ENCODE measurements at places on chromosomes 6 and 20. TPM values are rescaled to one million over a fixed set of nuclear protein-coding genes. Genes with fewer than 3 reads are reported as not detected.

DNA sequence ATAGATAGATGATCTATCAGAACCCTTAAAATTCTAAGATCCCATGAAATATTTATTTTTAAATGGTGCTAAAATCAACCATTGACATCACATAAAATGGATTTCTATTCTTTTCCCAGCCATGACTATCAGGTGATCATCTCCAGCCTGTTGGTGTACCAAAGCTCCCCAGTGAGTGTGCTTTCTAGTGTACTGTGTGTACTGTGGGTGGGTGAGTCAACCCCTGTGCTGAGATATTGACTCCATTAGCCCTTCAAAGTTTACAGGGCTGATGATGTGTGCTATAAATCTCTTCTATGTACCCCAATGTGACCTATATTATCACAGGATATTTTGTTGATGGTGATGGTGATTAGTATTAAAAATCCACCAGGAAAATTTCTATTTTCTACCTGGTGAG is 344.6 kb downstream of the MMUT start:
- DNase-seq, result no peak
- H3K36me3 ChIP-seq, result no peaks in the 10 kb centered on the region
- no peaks in the 10 kb centered on the region for H3K27me3 ChIP-seq
- no peak overlapping the region for H3K27ac ChIP-seq

DNA sequence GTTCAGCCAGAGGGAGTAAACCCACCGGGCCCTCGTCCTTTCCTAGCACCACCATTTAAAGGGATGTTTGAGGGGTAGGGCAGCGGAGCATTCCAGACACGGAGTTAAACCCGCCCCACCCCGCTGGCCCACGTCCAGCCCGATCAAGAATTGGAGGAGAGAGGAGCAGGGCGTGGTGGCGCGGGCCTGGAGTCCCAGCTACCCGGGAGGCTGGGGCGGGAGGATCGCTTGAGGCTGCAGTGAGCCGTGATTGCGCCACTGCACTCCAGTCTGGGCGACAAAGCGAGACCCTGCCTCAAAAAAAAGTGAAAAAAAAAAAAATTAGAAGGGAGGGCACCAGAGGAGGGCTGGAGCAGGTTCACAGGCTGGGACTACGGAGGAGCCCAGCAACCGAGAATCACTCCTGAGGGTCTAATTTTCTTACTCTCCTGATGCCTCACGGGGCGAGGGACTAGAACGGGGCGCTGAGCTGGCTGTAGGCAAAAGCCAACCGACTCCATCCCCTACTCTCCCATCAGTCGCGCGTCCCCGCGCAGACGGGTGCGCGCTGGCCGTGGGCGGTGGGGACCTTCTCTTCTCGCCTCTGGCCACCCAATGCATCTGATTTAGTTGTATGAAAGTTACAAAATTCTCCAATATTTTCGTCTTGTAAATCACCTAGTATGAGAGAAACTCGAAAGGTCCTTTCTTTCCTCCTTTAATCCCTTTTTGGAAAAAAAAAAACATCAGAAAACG is 6.1 kb upstream of the HSPA1B start:
- H3K36me3 ChIP-seq, result no peaks in the 10 kb centered on the region
- H3K27me3 ChIP-seq, result no peaks in the 10 kb centered on the region
- H3K27ac ChIP-seq, result peak overlapping the region; percentile 85
- peaks cover 4% of the 10 kb centered on the region for H3K4me1 ChIP-seq
- DNase-seq, result peak; percentile 68

GRCh38 chr20:50663095-50663821 is 28.1 kb downstream of the RIPOR3 start:
- DNase-seq, result peak; percentile 46
- no peaks in the 10 kb centered on the region for H3K36me3 ChIP-seq
- no peaks in the 10 kb centered on the region for H3K27me3 ChIP-seq
- no peak overlapping the region for H3K4me3 ChIP-seq
- H3K4me1 ChIP-seq, result peaks cover 14% of the 10 kb centered on the region
- no peak overlapping the region for H3K27ac ChIP-seq

GRCh38 chr6:168526841-168527281 is 85.9 kb downstream of the SMOC2 start:
- H3K4me3 ChIP-seq, result no peak overlapping the region
- H3K4me1 ChIP-seq, result no peaks in the 10 kb centered on the region
- peak; percentile 75 for DNase-seq
- H3K27ac ChIP-seq, result no peak overlapping the region
- peaks cover 3% of the 10 kb centered on the region for H3K27me3 ChIP-seq
- H3K36me3 ChIP-seq, result no peaks in the 10 kb centered on the region

DNA sequence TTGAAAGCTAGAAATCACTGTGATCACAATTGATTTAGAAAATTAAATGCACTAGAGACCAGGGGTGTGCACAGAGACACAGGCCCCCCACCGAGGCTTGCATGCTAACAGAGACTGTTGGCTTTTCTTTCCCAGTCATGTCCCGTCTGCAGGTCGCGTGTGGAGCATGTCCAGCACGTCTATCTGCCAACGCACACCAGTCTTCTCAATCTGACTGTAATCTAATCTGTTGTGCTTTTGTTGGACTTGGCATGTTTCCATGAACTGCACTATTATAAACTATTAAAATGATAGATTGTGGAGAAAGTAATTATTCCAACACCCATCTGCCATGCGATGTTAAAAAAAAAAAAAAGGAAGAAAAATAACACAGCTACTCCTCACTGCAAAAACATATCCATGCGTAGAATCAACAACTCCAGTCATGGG is 17.7 kb downstream of the MYLIP start:
- no peak overlapping the region for H3K4me3 ChIP-seq
- H3K4me1 ChIP-seq, result no peaks in the 10 kb centered on the region
- no peak for DNase-seq
- H3K27ac ChIP-seq, result no peak overlapping the region

DNA sequence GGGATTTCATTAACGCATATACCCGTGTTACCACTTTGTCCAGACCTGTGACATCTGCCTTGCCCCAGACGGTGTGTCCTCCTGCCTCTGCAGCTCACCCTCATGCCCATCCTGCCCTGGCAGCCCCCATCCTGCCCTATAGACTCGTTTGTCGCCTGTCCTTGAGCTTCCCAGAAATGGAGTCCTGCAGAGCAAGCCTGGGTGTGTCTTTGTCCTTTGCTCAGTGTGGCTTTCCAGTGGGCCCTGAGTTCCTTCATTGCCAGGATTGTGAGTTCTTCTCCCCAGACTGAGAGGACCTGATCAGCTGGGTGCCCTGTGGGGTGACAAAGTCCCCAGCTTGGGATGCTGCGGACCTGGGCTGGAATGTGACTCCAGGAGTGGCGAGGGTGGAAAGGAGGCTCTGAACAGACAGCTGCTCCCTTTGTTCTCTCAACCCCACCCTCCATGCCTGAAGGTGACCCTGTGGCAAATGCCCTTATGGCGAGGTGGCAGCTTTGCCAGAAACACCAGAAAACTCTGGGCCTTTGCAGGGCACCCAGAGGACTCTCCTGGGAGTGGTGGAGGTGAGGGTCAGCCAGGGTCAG is 2.4 kb upstream of the CST3 start:
- no peaks in the 10 kb centered on the region for H3K27me3 ChIP-seq
- H3K4me1 ChIP-seq, result no peaks in the 10 kb centered on the region
- H3K4me3 ChIP-seq, result no peak overlapping the region

- no peak overlapping the region for H3K4me3 ChIP-seq
- DNase-seq, result peak; percentile 14
- H3K4me1 ChIP-seq, result no peaks in the 10 kb centered on the region
- H3K27ac ChIP-seq, result no peak overlapping the region
- H3K36me3 ChIP-seq, result no peaks in the 10 kb centered on the region
Measured at GRCh38 chr6:68760941-68761676, 126.0 kb downstream of the ADGRB3 start.

DNA sequence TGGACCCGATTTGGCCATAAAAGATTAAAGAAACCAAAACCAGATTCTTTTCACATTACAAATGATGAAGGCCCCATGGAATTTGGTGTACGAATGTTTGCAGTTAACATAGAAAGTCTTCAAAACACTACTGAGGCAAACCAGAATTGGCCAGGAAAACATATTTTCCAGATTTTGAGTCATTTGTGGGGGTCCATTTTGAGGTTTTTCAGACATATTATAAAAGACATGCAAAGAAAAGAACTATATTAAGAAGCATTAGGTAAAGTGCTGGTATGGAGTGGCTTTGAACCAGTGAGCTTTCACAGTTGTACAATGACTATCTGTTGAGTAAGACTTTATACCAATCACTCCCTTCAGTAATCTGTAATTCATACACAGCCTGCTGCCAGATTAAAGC is 168.9 kb upstream of the COL21A1 start:
- peaks cover 88% of the 10 kb centered on the region for H3K27me3 ChIP-seq
- H3K4me3 ChIP-seq, result no peak overlapping the region
- DNase-seq, result no peak
- no peak overlapping the region for H3K27ac ChIP-seq
- H3K4me1 ChIP-seq, result no peaks in the 10 kb centered on the region

- no peak overlapping the region for H3K27ac ChIP-seq
- no peaks in the 10 kb centered on the region for H3K36me3 ChIP-seq
- H3K4me1 ChIP-seq, result peaks cover 5% of the 10 kb centered on the region
- no peak for DNase-seq
Measured at GRCh38 chr6:89530982-89531381, 98.0 kb downstream of the ANKRD6 start.

The SLC32A1 gene
- total RNA-seq, result not detected

The HLA-DMB gene
- total RNA-seq, result not detected

The PDE10A gene
- total RNA-seq, result 5.4 TPM

The GJA10 gene
- total RNA-seq, result not detected

All from cardiac muscle cell (in vitro differentiated cells and primary cell).